ENCODE measurements at places on chromosomes 5 and 9.

DNA sequence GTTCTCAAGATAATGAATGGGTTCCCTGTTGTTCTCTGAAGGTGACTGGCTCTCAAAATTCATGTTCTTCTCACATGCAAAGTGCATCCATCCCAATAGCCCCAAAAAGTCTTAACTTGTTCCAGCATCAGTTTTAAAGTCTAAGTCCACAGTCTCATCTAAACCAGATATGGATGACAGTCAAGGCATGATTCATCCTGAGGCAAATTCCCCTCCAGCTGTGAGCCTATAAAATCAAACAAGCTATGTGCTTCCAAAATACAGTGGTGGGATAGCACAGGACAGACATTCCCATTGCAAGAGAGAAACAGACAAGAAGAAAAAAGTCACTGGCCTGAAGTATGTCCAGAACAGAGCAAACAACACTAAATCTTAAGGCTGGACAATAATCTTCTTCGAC lies 25.4 kb downstream of the FBXO10 start:
- no peak for DNase-seq

DNA sequence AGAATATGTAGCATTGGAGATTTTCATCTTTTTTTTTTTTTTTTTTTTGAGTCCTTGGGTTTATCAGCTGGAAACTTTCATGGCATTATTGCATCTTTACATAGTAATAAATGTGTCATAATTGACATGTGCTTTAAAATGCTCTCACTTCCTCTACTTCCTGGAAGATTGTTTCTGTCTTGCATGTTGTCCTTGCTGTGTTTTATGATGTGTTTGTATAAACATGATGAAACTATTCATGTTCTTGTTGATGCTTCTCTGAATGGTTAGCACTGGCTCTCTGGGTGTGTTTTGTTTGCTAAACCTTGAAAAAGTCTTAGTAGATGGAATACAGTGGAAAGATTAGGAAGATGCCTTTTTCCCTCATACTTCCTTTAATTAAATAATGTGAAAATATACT lies 87.9 kb downstream of the IQGAP2 start:
- no peak for DNase-seq

DNA sequence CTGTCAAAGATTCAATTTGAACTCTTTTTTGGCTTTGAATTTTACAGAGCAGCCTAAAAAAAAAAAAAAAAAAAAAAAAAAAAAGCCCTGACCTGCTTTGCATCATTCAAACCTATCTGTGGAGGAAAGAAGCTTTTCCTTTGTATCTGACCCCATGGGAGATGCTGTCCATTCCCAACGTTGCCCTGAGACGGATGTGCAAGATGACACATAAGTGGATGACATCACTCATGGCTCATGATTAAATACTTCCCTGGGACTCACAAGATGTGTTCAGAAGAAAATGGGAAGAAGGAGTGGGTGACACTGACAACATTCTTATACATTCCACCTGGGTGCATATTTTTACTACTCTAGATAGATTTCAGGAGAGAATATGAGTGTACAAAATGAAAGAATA lies 245.7 kb upstream of the ELAVL2 start:
- no peak for DNase-seq

- DNase-seq = no peak
Observed at GRCh38 chr9:23779220-23779619, 46.8 kb downstream of the ELAVL2 start.

- no peak for DNase-seq
Observed at GRCh38 chr9:105993116-105993854, 298.9 kb downstream of the TMEM38B start.

GRCh38 chr9:93576258-93577077 lies at the start of gene PHF2:
TSS of gene PHF2 (plus strand) at chr9:93576584. CDS start at chr9:93576774, 190 bp downstream.
- peak; percentile 67 for DNase-seq

- DNase-seq = no peak
Observed at GRCh38 chr9:81521892-81522291, 167.5 kb downstream of the TLE1 start.

GRCh38 chr5:121833617-121834016 lies 18.1 kb upstream of the FTMT start:
- no peak for DNase-seq

DNA sequence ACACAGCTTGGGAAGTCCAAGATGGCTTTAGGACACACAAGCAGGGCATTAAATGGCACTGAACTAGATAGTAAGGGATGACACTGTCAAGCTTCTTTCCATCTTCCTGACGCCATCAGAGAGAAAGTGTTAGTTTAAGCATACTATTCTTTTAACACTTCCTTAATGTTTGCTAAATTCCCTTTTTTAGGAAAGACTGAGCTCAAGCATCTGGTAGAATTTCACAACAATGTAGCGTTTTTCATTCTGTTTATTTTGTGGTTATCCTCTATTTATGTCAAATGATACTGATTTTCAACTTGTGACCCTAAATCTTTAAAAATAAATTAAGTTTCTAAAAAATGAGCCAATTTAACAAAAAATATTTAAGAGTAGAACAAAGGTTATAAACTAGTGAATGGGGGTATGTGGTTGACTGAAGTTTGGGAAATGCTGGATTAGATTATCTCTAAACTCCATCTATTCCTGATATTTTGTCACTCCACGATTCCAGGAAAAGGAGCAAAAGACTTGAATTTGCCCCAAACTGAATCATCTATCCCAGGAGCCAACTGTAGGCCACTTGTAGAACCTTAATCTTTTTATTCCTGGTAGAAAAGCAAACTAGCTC lies 147.4 kb upstream of the KLF9 start:
- DNase-seq = no peak

DNA sequence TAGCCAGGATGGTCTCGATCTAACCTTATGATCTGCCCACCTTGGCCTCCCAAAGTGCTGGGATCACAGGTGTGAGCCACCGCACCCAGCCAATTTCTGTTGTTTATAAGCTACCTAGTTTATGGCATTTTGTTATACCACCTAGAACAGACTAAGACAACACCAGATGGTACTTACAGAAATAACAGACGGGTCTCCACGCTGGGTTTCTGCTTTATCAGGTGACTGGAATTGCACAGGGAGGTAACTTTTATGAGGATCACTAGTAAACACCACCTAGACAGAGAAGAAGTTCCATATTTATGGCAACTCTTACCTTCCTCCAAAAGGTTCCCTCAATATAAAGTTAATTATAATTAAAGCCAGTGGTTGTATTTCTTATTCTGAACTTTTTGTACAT lies 74.0 kb downstream of the CEMIP2 start:
- no peak for DNase-seq

GRCh38 chr9:86990290-86990689 lies 43.0 kb upstream of the GAS1 start:
- no peak for DNase-seq

DNA sequence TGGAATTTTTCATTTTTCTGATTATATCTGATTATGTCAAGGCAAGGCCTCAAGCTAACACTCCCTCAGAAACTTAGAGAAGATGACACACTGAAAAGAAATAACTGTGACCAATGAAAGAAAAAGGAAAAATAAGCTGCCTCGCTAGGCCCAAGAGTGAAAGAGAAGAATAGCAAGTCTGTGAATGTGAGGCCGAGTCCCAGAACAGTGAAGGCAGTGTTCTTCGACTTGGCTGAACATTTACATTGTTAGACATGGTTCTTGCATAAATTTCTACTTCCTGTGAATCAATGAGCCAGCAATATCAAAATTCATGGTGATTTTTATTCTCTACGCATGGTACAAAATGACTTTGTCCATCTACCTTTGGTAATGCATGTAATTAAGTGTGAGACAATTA lies at the start of gene ATP10B:
Gene ATP10B, minus strand, starts transcription at position 163 of the 400 bp plus-strand sequence. CDS start 164,137 bp downstream, outside the sequence.
- no peak for DNase-seq

GRCh38 chr5:135814316-135814715 lies 20.1 kb upstream of the SLC25A48 start:
- no peak for DNase-seq

GRCh38 chr9:74755355-74755754 lies 132.4 kb downstream of the TRPM6 start:
- DNase-seq = no peak
